ENCODE measurements at places on chromosomes 7 and 10. TPM values are rescaled to one million over a fixed set of nuclear protein-coding genes. Genes with fewer than 3 reads are reported as not detected.
A peak's percentile ranks its signal among the peaks of the same experiment; 100 is the strongest.

GRCh38 chr10:92239600-92240288 is 51.1 kb downstream of the CPEB3 start:
- DNase-seq: no peak

DNA sequence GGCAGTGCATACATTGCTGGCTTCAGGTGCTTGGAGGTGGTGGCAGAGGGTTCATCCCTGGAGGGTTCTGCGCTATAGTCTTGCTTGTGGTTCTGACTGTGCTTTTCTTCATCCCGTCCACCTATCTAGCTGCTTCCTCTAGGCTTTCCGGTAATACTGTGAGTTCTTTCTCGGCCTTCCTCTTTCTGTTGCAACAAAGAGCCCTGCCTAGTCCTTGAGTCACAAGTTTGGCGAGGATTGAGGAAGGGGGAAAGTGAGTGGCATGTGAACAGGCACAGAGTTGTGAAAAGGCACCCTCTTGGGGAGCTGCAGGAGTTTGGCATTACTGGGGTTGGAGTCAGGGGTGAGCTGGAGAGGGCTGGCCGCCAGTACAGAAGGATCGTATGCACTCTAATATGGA is 123.0 kb downstream of the SH2D4B start:
- DNase-seq: no peak

- DNase-seq: no peak
These were observed 105.7 kb downstream of the ATE1 start for GRCh38 chr10:121822180-121822579.

DNA sequence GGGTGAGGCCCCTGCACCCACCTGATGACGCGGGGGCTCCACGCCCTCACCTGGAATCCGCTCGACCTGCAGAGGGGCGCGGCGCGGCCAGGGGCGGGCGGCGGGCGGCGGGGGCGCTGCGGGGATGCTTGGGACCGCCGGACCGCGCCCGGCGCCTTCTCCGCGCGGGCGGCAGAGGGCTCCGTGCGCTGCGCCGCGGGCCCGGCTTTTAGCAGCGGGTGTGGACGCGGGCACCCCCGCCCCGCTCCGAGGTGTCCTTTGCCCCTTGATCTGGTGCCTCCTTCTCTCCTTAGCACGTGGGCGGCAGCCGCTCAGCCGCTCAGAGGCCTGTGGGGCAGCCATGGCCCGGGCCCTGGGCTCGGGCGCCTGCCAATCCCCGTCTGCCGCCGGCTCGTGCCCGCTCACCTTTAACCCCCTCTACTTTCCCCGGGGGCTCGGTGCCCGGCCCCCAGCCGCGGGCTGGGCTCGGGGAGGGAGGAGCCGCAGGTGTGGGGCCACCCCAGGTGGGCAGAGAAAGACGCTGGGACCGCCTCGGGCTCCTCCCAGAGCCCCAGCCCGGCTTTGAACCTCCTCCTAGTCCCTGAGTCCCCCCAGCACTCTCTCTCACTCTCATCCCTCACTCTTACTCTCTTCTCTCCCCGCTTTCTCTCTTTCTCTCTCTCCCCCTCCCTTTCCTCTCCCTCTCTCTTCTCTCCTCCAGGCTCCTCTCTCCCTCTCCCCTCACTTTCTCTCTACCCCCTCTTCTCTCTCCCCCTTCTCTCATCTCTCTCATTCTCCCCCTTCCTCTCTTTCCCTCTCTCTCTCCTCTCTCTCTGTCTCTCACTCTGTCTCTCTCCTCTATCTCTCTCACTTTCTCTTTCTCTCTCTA is 19.7 kb upstream of the VPS37D start:
- DNase-seq: no peak

GRCh38 chr7:44748948-44749731 is 493 bp downstream of the ZMIZ2 start:
- no peak for DNase-seq

DNA sequence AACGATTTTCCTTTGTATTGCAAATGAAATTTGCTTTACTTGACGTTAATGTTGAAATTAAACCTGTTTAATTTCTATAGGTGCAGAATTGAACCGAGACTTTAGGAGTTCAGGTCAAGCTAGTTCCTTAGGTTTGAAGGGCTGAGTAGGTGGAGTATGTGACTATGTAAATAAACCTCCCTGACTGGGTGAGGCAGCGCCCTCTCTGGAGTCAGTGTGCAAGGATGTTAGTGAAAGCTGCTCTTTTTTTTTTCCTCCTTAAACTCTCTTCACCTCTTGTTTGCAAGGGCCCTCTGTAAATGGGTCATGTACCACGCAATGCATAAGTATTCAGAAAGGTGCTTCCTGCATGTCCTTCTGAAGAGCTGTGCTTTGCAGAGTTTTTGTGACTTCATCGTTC is 33.8 kb downstream of the GALNT17 start:
- no peak for DNase-seq

DNA sequence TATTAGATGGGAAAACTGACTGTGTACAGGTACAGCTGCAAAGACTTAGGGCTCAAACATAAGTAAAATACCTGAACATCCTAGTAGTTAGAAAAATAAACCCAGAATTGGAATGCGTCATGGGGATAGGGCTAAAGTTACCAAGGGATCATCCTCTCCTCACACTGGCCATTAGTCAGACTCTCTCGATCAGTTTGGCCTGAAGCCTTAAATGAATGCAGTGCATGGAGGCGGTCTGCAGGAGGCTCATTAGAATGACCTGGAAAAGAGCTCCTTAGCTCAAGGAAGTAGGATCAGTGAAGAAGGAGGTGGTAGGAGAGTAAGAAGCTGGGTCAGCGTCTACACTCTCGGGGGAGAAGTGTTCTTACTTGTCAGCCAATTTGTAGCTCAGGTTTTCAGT is 35.3 kb downstream of the DENND2A start:
- DNase-seq: peak; percentile 14

GRCh38 chr10:52332815-52333214 is 18.7 kb downstream of the DKK1 start:
- no peak for DNase-seq

DENND2A gene
- total RNA-seq: not detected

- DNase-seq: peak; percentile 45
These were observed 841.1 kb upstream of the SORCS1 start for GRCh38 chr10:108005627-108006026.

HEPACAM2 gene
- 0.13 TPM for total RNA-seq

- peak; percentile 94 for DNase-seq
These were observed 95.5 kb downstream of the CTBP2 start for GRCh38 chr10:125064681-125065492.

DNA sequence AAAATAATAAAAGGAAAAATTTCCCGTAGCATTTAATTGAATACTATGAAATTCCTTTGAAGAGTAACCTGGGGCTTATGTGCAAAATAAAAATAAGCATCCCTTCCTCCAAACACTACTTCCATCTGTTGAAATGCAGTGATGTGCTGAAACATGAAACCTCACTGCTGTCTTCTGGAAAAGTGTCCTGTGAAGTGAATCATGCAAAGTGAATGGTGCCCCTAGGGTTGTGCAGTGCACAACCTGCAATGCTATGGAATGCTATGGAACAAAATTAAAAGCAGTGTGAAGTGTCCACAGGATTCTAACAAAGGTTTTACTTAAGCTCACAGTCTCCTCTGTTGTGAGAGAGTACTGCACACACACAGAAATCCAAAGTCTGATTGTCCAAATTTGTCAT is 480.9 kb downstream of the ETV1 start:
- DNase-seq: peak; percentile 35

Measured in bronchial epithelial cell (primary cell).